ENCODE measurements at places on chromosomes 16 and 17.

DNA sequence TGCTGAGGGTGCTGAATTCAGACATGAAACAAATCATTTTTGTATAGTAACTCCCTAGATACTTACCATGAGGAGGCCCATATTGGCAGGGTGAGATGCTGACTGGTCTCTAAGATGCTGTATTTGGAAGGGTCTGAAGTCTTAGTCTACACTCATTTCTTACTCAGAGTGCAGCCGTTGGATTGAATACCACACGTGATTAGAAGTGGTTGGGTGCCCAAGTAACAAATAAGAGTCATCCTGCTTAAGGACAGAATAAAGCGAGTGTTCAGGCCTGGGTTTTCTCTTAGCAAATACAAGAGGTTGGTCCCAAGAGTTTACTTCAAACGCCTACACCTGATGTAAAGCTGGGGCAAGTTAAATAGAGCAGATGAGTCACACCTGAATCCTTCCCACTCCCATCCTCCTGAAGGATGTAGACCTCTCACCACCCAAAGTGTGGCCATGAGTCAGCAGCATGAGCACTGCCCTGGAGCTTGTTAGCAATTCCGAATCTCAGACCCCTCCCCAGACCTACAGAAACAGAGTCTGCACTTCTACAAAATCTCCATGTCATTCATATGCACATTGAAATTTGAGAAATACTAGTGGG, 284.6 kb upstream of the CDH5 start:
- DNase-seq: no peak

GRCh38 chr17:82033359-82034085, 2.0 kb downstream of the RAC3 start:
- no peak for DNase-seq

- DNase-seq: no peak
These were observed 285.1 kb upstream of the CDH11 start for GRCh38 chr16:65406933-65407332.

DNA sequence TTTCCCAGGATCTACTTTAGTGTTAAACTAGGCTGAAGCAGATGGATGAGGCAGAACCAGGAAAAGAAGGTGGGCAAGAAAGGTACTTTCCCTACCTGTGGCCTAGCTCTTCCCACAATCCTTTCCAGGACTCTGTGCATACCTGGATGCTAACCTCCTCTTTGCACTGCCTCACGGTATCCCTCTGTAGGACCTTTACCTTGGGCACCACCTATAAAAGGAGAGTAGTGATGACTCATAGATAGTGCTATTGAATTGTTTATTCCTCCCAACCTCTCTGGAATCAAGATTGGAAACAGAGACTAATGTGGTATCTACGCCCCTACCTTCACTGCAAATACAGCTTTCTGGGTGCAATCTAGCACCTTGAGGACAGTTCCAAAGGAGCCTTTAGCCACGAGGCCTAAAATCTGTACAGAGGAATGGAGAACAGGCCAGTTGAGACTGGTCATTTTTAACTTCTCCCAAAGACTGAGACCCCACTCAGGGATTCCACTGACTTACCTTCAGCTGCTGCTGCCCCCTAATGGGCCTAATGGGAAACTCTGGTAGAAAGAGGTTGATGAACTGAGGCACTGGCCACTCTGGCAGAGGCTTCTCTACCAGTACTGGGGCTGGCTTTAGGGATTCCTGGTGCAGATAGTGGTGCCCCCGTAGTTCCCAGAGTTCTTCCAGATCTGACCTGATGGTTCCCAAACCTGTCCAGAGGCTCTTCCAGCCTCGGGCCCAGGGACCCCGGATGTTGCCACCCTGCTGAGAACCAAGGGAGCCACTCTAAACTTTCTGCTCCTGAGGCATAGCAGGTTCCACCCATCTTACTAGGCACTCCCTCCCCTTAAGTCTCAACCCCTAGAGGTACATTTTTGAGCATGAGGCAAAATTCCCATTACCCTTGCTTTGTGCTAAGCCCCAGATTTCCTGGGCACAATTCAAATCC, 781 bp downstream of the RSKR start:
- peak; percentile 54 for DNase-seq

DNA sequence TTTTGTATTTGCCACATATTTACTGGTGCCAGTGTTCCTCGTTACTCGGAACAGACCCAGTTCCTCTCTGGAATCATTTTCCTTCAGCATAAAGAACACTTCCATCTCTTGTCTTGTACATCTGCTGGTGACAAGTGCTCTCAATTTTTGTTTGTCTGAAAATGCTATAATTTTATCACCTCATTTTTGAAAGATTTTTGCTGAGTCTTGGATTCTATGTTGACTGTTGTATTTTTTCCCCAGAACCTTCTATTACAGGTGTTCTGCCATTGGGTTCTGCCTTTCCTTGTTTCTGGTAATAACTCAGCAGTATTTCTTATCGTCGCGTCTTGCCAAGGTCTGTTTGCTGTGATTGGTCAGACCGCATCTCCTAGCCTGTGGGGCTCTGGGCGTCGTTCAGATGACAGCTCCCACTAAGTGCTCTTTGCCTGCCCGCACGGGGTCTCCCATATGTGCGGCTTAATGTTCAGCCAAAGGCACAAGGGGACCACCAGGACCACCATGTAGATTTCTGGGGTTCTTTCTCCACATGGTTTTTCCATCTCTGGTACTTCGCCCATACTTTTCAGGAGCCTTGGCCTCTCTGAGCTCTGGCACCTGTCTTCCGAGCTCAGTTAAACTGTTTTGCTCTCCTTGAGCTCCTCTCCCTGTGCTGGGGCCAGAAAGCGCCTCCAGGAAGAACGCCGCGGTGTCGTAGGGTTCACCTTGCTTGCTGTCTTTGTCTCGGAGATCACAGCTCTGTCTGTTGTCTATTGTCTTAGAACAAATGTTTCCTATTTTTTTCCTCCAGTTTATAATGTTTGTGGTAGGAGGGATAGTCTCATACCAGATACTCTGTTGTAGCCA, 80.0 kb downstream of the METRNL start:
- DNase-seq: no peak

DNA sequence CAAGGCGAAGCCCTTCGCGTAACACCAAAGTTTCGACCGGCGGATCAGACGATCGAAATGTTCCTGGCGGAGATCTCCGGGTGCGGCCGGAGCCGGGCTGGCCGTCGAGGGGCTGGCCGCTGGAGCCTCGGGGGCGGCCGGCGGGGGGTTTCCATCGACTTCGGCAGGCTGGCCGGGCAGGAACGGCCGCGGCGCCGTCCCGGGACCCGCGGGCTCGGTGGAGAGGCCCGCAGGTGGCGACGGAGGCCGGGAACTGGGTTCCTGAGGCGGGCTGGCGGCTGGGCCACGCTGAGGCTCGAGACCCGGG, 1.1 kb downstream of the EPOP start:
- DNase-seq: no peak

GRCh38 chr17:7780736-7781135, 53.3 kb upstream of the KDM6B start:
- no peak for DNase-seq

GRCh38 chr17:81171941-81172340, 5.9 kb upstream of the AATK start:
- no peak for DNase-seq

GRCh38 chr17:39376434-39376833, 25.0 kb downstream of the FBXL20 start:
- no peak for DNase-seq

DNA sequence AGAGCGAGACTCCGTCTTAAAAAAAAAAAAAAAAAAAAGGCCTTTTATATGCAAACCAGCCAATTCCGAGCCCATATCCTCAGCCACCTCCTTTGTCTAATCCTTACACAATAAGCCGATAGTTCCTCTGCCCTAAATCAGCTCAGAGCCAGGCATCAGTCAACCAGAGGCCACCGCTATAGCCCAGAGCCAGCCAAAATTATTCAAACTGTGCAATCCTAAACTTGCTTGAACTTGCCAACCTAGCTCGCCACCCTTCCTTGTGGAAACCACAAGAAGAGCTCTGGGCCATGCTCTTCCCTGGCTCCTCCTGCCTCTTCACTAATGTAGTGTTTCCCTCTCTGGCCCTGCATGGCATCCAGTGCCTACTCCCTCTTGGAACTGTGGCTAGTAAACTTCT, 17.7 kb downstream of the ITGAL start:
- no peak for DNase-seq

DNA sequence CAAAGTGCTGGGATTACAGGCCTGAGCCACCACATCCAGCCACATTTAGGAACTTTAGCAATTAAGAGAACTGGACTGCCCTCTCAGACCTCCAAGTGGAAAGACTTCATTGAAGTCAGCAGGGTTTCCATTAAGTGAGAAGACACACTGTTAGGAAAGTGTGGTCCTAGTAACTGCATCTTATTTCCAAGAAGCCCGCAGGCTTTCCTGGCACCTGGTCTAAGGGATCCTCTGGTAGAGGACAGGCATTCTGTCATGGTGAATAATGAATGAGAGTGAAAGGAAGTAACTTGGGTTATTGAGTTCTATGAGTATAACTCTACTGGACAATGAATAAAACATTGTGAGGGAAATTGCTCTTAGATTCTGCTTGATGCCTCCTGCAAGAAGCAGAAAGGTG, 14.1 kb downstream of the C17orf75 start:
- DNase-seq: no peak

GRCh38 chr17:34420254-34420766, 57.3 kb upstream of the CCL1 start:
- DNase-seq: peak; percentile 58

DNA sequence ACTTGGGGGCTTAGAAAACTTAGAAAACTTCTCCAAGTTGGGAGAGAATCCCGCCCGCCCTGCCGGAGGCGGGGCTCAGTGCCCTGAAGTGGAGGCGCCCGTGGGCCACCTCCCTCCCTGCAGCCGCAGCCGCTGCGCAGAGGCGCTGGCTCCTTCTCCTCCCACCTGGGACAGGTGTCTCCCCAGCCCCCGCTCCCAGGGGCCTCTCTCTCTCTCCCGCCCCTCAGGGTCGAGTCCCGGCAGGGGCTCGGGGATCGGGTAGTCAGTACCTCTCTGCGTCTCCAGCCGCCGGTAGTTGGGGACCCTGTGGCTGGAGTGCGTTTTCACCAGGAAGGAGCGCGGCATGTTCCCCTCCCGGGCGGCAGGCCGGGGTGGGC, 257 bp downstream of the SNAI3 start:
- no peak for DNase-seq

DNA sequence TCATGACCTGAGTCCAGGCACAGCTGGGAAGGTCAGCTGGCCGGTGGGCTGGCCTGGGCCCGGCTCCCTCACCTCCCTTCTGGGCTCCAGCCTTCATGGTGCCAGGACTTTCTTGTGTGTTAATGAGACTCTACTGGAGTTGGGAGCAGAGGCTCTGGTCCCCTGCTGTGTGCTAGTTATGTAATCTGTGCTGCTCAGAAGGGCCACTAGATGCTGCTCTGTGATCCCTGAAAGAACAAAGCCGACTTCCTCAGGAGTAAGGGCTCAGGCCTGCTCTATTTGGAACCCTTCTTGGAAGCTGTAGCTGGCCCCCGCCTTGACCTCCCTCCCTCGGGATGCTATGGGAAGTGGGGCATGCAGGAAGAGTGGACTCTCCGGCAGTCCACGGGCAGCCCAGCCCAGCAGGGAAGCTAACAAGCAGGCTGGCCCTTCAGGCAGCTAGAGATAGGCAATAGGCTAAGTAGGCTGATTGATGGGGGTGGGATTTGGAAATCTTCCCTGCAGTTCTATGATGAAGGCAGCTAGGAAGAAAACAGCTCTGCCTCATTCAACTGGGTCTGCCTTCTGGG, 3.3 kb upstream of the CDK5R1 start:
- DNase-seq: peak; percentile 73

DNA sequence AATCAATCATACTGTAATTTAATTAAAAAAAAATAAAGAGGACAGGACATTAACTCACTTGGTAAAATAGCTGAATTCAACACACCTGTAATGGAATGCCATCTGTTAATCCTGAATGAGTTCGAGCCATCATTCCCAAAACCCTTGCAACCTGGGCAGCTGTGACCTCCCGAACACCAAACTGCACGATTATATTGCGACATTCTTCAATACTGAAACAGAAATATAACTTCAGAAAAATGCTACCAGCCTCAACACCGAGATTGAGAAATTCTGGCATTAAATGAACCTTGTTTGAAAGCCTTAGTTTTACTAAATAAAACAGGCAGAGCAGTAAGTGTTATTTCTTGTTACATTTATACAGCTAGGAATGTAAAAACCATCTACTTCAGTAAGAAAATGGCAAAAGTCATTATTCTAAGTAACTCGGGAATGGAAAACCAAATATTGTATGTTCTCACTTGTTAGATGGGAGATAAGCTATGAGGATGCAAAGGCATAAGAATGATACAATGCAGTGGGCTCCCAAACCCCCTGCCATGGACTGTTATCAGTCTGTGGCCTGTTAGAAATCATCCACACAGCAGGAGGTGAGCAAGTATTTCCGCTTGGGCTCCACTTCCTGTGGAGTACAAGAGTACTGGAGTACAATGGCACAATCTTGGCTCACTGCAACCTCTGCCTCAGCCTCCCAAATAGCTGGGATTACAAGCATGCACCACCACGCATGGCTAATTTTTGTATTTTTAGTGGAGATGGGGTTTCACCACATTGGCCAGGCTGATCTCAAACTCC, 46.5 kb downstream of the CNOT1 start:
- no peak for DNase-seq

GRCh38 chr16:12321311-12321842, 344.8 kb downstream of the SNX29 start:
- no peak for DNase-seq

- DNase-seq: peak; percentile 20
These were observed 539 bp downstream of the LRRC45 start for GRCh38 chr17:82023447-82024241.

- no peak for DNase-seq
These were observed 351 bp upstream of the GDPD1 start for GRCh38 chr17:59219992-59220327.

- DNase-seq: no peak
These were observed 47.5 kb downstream of the OR1D5 start for GRCh38 chr17:3015890-3016289.

DNA sequence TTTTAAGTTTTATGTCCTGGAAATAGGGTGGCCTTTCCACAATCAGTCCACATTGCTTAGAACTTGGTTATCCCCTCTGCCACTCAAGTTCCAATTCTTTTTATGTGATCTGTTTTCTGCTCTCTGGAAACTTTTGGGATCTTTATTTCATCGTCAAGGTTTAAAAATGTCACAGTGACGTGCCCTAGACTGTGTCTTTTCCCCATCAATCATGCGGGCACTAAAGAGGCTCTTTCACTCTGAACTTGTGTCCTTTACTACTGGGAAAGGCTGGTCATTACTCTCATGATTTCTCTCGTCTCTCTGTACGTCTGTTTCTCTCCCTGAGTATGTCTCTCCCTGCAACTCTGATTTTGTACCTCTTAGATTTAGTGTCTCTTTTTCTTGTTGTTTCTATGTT, 189.8 kb upstream of the AXIN2 start:
- no peak for DNase-seq

DNA sequence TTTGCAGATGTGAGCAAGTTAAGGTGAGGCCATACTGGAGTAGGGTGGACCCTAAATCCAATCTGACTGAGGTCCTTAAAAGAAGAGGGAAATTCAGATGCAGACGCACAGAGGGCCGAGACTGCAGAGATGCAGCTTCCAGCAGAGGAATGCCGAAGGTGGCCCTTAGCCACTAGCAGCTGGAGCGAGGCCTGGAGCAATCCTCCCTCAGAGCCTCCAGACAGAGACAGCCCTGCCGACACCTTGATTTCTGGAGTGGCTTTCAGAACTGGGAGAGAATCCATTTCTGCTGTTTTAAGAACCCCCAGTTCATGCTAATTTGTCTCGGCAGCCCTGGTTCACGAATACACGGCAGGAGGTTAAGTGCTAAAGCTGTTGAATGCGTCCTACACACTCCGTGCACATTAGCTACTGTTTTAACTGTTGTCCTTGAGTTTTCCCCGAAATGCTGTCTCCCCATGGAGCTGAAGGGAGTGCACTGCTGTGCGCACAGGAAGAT, 135.5 kb downstream of the IRF8 start:
- no peak for DNase-seq
